ENCODE measurements at places on chromosomes 7 and 10. TPM values are rescaled to one million over a fixed set of nuclear protein-coding genes. Genes with fewer than 3 reads are reported as not detected.

GPR37 gene
- total RNA-seq, result 0.51 TPM

AKR1D1 gene
- not detected for total RNA-seq

INSYN2A gene
- total RNA-seq, result 1.5 TPM

TMEM176B gene
- total RNA-seq, result 0.17 TPM

COL1A2 gene
- not detected for total RNA-seq

CLCN1 gene
- not detected for total RNA-seq

RSPH10B2 gene
- 0.14 TPM for total RNA-seq

CEP55 gene
- 53.3 TPM for total RNA-seq

FRMD4A gene
- 2.6 TPM for total RNA-seq

PDZD7 gene
- total RNA-seq, result 0.67 TPM

SEPHS1 gene
- 84.0 TPM for total RNA-seq

SYT15 gene
- total RNA-seq, result 2.7 TPM

DDX50 gene
- 35.3 TPM for total RNA-seq

GAD2 gene
- not detected for total RNA-seq

WEE2 gene
- not detected for total RNA-seq

VSIR gene
- 32.7 TPM for total RNA-seq

ZNF503 gene
- 6.7 TPM for total RNA-seq

Data from A549 treated with Hydrocortisone at 1 μM for 4 hours (cell line).